ENCODE measurements at places on chromosomes 6 and 20.

GRCh38 chr6:27804851-27805250 is 107.3 kb downstream of the OR2B2 start:
- DNase-seq = no peak

DNA sequence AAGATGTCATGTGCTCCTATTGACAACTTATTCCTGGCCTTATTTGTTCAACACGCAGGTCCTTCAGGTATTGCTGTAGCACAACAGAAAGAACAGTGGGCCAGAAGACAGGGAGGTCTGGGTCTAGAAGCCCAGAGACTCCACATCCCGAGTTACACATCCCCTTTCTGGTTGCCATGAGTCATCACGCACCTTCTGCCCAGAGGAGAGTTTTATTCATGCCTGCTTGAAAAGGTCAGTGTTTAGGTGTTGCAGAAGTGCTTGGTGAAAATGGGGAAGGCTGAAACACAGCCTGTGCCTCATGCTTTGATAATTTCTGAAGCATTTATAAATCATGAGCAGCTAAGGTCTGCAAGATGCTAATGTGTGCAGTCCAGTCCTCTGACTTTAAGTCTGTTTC is 256.4 kb downstream of the GMPR start:
- no peak for DNase-seq

DNA sequence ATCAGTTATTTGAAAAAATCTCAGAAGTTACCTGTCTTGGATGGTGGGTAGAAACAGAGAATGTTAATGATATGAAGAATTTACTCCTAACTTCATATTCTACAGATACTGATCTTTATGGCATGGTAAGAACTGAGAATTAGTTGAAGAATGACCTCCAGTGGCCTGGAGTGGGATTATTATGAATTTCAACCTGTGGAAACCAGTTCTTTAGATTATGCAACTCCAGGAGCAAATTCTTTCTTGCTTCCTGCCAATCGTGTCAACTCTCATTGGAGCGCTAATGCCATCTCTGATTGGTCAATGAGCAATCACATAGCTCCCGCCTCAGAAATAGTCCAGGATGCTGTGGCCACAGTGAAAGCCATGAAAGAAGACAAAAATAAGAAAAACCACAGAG is 40.6 kb downstream of the LYRM2 start:
- no peak for DNase-seq

DNA sequence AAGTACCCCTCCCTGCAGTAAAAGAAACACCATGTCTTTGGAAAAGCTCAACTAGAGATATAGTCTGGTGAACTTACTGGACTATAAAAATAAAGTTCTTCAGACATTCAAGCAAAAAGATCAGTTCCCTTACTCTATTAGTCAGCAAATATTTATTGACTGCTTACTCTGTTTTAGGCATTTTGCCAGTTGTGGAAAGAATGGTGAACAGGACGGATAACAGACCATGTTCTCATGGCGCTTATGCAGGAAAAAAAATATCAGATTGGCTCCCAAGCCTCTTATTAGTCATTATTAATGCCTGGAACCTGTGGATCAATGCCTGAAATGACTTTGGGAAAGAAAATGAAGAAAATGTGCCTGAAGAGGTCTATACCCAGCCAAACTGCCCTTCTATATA is 282.2 kb upstream of the EPHA7 start:
- no peak for DNase-seq

All from stimulated activated CD8-positive, alpha-beta memory T cell treated with anti-CD3 and anti-CD28 coated beads, Interleukin-4, amount 100 ng/mL, for 1 hour (primary cell).